ENCODE measurements at places on chromosomes 3 and 15. TPM values are rescaled to one million over a fixed set of nuclear protein-coding genes. Genes with fewer than 3 reads are reported as not detected.

EHD4 gene
- total RNA-seq = 21.1 TPM

KLHL40 gene
- not detected for total RNA-seq

DOCK3 gene
- 0.24 TPM for total RNA-seq

MKRN3 gene
- not detected for total RNA-seq

SPINT1 gene
- 274 TPM for total RNA-seq

MAN2A2 gene
- total RNA-seq = 16.4 TPM

USP13 gene
- 2.4 TPM for total RNA-seq

THSD4 gene
- 23.1 TPM for total RNA-seq

SCN5A gene
- not detected for total RNA-seq

MUSTN1 gene
- not detected for total RNA-seq

BLOC1S6 gene
- total RNA-seq = 66.3 TPM

SLC15A2 gene
- 0.96 TPM for total RNA-seq

CIP2A gene
- 1.1 TPM for total RNA-seq

TF gene
- total RNA-seq = under 0.01 TPM

CCR3 gene
- not detected for total RNA-seq

CD86 gene
- under 0.01 TPM for total RNA-seq

ZBED2 gene
- 8.3 TPM for total RNA-seq

SLC24A5 gene
- total RNA-seq = not detected

ISLR gene
- total RNA-seq = not detected

OSBPL10 gene
- 14.2 TPM for total RNA-seq
